ENCODE measurements at places on chromosomes 11 and 22. TPM values are rescaled to one million over a fixed set of nuclear protein-coding genes. Genes with fewer than 3 reads are reported as not detected.

Gene TNNT3
- total RNA-seq, result not detected

Gene CHRNA10
- total RNA-seq, result 1.3 TPM

Gene GAL
- total RNA-seq, result 2.6 TPM

Gene TP53I11
- total RNA-seq, result 17.8 TPM

Gene H19
- not detected for total RNA-seq

Gene CASP5
- not detected for total RNA-seq

Gene SLC43A1
- total RNA-seq, result 36.3 TPM

Gene GTSE1
- 34.3 TPM for total RNA-seq

Gene PANX3
- total RNA-seq, result not detected

Measured in activated CD8-positive, alpha-beta memory T cell treated with anti-CD3 and anti-CD28 coated beads for 36 hours (primary cell).